DMS53 (cell line): ENCODE measurements at places on chromosomes 12 and 14.

- no peak for DNase-seq
Measured at GRCh38 chr14:54135804-54136280, 179.2 kb upstream of the BMP4 start.

DNA sequence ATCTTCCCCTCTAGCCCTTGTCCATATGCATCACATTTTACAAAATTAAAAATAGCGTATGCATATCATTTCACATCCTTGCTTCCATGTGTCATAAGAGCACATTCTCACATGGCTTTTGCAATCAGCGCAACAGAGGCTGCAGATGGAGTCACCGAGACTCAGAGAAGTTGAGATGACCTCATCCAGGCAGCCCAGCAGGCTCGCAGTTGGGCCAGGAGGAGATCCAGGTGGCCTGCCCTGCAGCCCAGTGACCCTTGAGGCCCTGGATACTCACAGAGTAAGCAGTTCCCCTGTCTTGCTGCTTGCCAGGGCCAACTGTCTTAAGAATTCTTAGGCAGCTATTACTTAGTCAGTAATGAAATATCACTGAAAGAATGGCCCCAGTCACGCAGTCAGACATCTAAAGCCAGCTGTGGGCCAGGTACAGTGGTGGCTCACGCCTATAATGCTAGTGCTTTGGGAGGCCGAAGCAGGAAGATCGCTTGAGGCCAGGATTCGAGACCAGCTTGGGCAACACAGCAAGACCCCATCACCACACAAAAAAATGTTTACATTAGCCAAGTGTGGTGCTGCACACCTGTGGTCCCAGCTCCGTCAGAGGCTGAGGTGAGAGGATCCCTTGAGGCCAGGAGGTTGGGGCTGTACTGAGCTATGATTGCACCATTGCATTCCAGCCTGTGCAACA, 9.1 kb downstream of the CAMKK2 start:
- DNase-seq = no peak

DNA sequence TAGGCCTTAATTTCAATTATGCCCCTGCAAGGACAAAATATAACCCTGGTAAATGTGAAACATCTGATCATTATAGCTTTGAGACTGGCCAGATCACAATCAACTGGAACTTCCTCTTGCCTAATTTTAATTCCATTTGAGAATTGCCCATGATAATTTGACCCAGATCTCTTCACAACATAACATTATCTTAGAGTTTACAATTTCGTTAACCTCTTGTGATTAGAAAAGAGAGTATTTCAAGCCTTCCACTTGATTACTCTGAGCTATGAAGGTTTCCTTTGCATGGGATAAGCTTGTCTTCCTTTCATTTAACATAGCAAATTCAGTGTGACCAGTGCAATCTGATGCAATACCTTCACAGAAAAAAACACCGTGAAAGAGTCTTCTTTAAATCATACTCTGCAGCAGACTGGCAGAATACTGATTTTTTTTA, 143.6 kb downstream of the DUSP6 start:
- peak; percentile 43 for DNase-seq

- DNase-seq = no peak
Measured at GRCh38 chr12:88361493-88361892, 218.8 kb downstream of the KITLG start.

GRCh38 chr14:68634332-68634731, 158.5 kb downstream of the ZFP36L1 start:
- DNase-seq = no peak

GRCh38 chr14:95150910-95151309, 6.4 kb downstream of the DICER1 start:
- DNase-seq = no peak

DNA sequence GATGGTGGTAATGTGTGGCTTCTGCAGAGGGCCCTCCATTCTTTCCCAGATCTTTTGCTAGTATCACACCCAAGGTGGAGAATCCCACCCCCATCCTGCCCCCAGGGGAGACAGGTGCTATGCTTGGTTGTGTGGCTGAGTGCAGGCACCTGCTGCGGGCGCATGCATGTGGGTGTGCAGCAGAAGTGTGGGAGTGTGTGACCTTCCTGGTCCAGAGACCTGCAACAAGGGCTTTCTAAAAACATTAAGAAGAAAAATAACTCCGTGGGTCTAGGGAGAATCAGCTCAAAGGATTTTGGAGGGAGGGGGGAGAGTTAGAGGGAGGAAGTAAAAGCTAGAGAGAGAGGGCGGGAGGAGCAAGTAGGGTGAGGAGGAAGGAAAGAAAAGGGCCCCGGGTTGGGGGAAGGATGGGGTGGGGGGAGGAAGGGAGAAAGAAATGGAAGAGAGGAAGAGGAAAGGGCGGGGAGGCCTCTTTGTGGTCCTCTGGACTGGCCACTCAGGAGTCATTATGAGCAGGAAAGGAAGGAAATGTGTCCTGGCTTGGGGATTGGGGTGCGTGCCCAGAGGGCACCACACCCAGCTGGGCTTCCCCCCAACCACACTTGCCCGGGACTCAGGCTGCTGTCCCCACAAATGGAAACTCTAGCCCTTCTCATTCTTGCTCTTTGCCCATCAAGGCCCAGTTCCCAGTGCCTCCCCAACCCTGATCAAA, 3.1 kb upstream of the FIGNL2 start:
- DNase-seq = no peak

DNA sequence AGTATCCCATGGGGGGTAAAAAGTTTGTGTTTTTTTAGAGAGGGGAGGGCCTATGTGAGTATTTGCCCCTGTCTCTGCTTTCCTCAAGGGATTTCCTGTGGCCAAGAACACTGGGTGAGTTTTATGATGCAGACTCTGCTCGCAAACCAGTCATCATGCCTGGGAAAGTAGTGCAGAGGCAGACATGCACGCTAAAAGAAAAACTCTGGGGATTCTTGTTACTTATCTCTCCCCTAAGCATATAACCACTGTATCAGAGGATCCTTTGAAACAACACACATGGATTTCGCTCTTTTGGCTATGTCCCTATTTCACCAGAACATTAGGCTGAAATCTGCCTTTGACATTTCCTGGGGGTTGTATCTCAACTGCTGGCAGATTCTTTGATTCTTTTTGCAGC, 1845.8 kb upstream of the SEL1L start:
- DNase-seq = no peak

- DNase-seq = no peak
Measured at GRCh38 chr12:7638064-7638759, 27.5 kb downstream of the APOBEC1 start.

GRCh38 chr12:94103986-94104385, 44.4 kb upstream of the PLXNC1 start:
- DNase-seq = no peak

GRCh38 chr12:108609537-108610335, 11.9 kb upstream of the TMEM119 start:
- no peak for DNase-seq

DNA sequence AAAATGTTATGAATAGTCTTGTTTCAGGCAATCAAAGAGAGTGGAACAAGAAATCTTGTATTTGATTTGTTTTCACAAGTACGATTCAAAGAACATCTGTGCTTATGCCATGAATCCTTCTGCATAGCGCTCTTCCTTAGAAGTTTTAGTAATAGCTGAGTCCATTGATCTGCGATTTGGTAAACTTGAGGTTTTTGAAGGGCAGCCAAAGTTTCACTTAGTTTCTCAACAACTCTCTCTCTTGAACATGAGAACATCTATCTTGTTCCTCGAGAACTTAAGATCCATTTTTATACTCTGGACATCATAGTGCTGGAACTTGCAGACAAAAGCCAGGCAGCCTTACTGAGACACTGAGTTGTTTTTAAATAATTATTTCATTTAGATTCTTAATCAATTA, 96.2 kb upstream of the USP15 start:
- no peak for DNase-seq

DNA sequence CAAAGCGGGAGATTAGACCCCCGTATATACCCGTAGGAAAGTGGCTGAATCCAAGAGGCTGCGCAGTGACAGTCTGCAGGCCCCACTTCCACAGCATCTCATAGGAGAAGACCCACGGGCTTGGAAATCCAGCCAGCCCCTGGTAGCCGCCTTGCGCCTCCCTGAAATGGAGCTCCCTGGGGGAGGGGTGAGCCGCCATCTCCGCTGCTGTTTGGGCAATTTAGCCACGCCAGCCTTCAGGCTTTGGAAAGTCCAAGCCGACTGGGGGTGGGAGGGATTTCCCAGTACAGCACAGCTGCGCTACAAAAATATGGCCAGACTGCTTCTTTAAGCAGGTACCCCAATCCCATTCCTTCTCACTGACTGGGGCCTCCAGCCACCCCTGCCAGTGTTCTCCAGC, 53.4 kb downstream of the CAND1 start:
- DNase-seq = no peak
